Peyer's patch (tissue), 4 donors: ENCODE measurements at places on chromosomes 4 and X. TPM values are rescaled to one million over a fixed set of nuclear protein-coding genes. Genes with fewer than 3 reads are reported as not detected.

- H3K36me3 ChIP-seq, result no peaks in the 10 kb centered on the region
- peak; percentile 20 for DNase-seq
- no peaks in the 10 kb centered on the region for H3K4me1 ChIP-seq
- no peaks in the 10 kb centered on the region for H3K27me3 ChIP-seq
- H3K27ac ChIP-seq, result no peak overlapping the region
Measured at GRCh38 chr4:8558080-8558960, 21.9 kb upstream of the GPR78 start.

CXXC4 gene
- total RNA-seq, result 5.0 TPM

- no peaks in the 10 kb centered on the region for H3K4me1 ChIP-seq
- H3K36me3 ChIP-seq, result no peaks in the 10 kb centered on the region
- no peak overlapping the region for H3K4me3 ChIP-seq
- H3K27me3 ChIP-seq, result no peaks in the 10 kb centered on the region
- H3K27ac ChIP-seq, result no peak overlapping the region
Measured at GRCh38 chrX:124005228-124005627, 43.7 kb downstream of the STAG2 start.

POF1B gene
- total RNA-seq, result 59.4 TPM

- no peaks in the 10 kb centered on the region for H3K27me3 ChIP-seq
- no peak overlapping the region for H3K27ac ChIP-seq
- no peaks in the 10 kb centered on the region for H3K4me1 ChIP-seq
- no peak overlapping the region for H3K4me3 ChIP-seq
- no peak for DNase-seq
- no peaks in the 10 kb centered on the region for H3K36me3 ChIP-seq
Measured at GRCh38 chr4:94887027-94887426, 129.3 kb downstream of the BMPR1B start.

DNA sequence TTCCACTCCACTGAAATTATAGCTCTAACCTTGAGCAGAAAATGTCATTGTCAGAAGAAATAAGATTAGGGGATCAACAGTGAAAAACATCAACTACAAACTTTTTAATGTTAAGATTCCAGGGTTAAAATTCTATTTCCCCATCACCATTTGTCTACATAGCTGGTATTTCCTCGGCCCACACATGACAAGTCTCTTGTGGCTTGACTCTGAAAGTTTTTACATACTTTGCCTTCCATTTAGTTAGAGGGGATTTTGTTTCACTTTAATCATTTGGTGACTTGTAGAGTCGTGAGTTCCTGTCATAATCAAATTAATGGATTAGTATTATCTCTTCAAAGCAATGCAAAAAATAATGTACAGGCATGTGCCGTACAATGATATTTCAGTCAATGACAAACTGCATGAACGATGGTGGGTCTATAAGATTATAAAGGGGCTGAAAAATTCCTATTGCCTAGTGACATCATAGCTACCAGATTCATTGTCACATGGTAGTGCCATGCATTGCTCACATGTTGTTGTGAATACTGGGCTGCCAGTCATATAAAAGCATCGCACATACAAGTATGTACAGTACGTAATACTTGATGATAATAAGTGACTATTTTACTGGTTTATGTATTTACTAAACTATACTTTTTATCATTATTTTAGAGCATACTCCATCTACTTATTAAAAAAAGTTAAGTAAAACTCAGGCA is 72.0 kb downstream of the ING2 start:
- H3K27ac ChIP-seq, result no peak overlapping the region
- no peak overlapping the region for H3K4me3 ChIP-seq
- H3K4me1 ChIP-seq, result no peaks in the 10 kb centered on the region
- no peaks in the 10 kb centered on the region for H3K36me3 ChIP-seq
- no peaks in the 10 kb centered on the region for H3K27me3 ChIP-seq

DNA sequence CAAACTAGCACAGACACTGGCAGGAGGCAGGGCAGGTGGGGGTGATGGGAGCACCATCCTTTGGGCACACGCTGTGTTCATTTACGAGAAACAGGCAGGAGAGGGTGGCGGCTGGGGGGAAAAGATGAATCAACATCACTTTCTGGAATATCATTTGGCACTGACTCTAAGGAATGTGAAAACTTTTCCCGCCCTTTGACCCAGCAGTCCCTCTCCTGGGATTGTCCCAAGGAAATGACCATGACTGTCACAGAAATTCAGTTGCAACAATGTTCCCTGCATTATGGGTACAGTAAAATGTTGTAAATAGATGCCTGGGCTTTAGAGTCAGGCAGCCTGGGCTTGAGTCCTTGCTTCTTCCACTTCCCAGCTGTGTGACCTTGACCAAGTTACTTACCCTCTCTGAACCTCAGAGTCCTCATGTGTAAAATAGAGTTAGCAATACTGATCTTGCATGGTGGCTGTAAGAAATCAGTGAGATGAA is 58.6 kb downstream of the ABLIM2 start:
- H3K4me1 ChIP-seq, result no peaks in the 10 kb centered on the region
- H3K4me3 ChIP-seq, result no peak overlapping the region
- H3K27me3 ChIP-seq, result no peaks in the 10 kb centered on the region
- H3K36me3 ChIP-seq, result no peaks in the 10 kb centered on the region
- no peak overlapping the region for H3K27ac ChIP-seq

GLUD2 gene
- 2.9 TPM for total RNA-seq

GCNA gene
- total RNA-seq, result 3.2 TPM

DNA sequence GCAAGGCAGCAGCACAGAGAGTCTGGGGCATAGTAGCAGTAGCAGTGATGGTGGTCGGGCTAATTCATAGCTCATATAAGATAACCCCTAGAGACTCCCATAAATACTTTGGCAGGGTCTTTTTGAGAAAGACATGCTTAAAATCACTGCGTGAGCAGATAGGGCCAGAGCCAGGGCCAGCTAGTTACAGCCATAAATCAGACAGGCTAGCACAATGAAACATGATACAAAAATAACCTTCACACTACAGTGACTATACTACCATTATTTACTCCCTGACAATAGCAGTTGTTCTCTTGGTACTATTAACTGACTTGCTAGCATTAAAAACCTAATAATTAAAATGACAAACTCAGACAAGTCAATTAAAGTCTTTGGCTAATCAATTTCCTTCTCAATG is 295.9 kb downstream of the SMARCA1 start:
- no peaks in the 10 kb centered on the region for H3K27me3 ChIP-seq
- H3K4me1 ChIP-seq, result no peaks in the 10 kb centered on the region
- no peak for DNase-seq
- no peak overlapping the region for H3K4me3 ChIP-seq
- no peaks in the 10 kb centered on the region for H3K36me3 ChIP-seq

GRCh38 chr4:35252071-35252470 is 992.2 kb downstream of the ARAP2 start:
- DNase-seq, result no peak
- no peak overlapping the region for H3K4me3 ChIP-seq
- H3K36me3 ChIP-seq, result no peaks in the 10 kb centered on the region
- no peaks in the 10 kb centered on the region for H3K4me1 ChIP-seq

ELF4 gene
- 44.8 TPM for total RNA-seq

- H3K27me3 ChIP-seq, result no peaks in the 10 kb centered on the region
- no peak overlapping the region for H3K4me3 ChIP-seq
- no peaks in the 10 kb centered on the region for H3K36me3 ChIP-seq
Measured at GRCh38 chrX:68915778-68916177, 87.0 kb downstream of the EFNB1 start.

- H3K4me3 ChIP-seq, result no peak overlapping the region
- no peak for DNase-seq
- no peaks in the 10 kb centered on the region for H3K27me3 ChIP-seq
Measured at GRCh38 chr4:138494116-138494515, 252.0 kb upstream of the SLC7A11 start.

DNA sequence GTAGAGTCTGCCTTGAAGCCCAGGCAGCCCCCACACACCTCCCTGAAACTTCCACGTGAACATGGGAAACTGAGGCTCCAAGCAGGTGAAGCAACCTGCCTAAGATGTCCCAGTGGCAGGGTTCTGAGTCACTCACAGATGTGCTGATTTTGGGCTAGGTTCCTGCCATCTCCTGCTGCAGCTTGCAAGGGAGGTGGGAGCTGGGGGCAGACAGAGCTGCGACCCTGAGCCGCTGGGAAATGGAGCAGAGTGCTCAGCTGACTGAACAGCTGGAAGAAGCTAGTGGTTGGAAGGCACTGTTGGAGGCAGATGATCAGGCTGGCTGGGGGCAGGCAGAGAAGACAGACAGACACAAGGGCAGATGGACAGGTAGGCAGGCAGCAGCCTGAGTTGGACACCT is 3.6 kb upstream of the FATE1 start:
- H3K4me1 ChIP-seq, result no peaks in the 10 kb centered on the region
- H3K4me3 ChIP-seq, result no peak overlapping the region
- no peaks in the 10 kb centered on the region for H3K36me3 ChIP-seq
- no peaks in the 10 kb centered on the region for H3K27me3 ChIP-seq
- no peak overlapping the region for H3K27ac ChIP-seq

DNA sequence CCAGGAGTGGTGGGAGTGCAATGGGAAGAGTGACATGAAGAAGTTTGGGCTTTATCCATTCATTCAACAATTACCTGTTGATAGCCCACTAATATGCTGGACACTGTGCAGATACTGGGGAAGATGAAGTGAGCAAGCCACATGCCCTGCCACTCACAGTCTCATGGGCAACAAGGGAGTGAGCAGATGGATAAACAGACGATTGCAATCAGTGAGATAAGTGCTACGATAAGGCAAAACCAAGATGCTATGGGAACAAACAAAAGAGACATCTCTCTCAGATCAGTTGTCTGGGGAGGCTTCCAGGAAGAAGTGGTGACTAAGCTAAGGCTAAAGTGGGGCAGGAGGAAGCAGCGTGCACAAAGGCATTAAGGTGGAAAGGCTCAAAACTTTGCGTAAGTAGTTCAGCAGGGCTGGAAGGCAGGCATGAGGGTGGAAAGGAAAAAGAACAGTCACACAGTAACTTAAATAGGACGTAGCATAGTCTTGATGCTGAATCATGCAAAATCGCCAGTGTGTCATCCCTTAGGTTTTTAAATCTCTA is 31.7 kb downstream of the GAB3 start:
- no peak for DNase-seq
- no peak overlapping the region for H3K27ac ChIP-seq
- H3K36me3 ChIP-seq, result no peaks in the 10 kb centered on the region
- H3K4me1 ChIP-seq, result no peaks in the 10 kb centered on the region
- no peaks in the 10 kb centered on the region for H3K27me3 ChIP-seq

GRCh38 chr4:8374851-8375649 is 65.5 kb downstream of the ACOX3 start:
- H3K4me1 ChIP-seq, result no peaks in the 10 kb centered on the region
- no peaks in the 10 kb centered on the region for H3K27me3 ChIP-seq
- no peak overlapping the region for H3K27ac ChIP-seq

MAP9 gene
- 0.18 TPM for total RNA-seq

GRCh38 chr4:48653217-48654014 is 126.7 kb downstream of the FRYL start:
- peaks cover 16% of the 10 kb centered on the region for H3K4me1 ChIP-seq
- H3K27ac ChIP-seq, result peak overlapping the region; percentile 4
- H3K36me3 ChIP-seq, result no peaks in the 10 kb centered on the region
- no peak overlapping the region for H3K4me3 ChIP-seq
- DNase-seq, result no peak

VCX3A gene
- not detected for total RNA-seq

DNA sequence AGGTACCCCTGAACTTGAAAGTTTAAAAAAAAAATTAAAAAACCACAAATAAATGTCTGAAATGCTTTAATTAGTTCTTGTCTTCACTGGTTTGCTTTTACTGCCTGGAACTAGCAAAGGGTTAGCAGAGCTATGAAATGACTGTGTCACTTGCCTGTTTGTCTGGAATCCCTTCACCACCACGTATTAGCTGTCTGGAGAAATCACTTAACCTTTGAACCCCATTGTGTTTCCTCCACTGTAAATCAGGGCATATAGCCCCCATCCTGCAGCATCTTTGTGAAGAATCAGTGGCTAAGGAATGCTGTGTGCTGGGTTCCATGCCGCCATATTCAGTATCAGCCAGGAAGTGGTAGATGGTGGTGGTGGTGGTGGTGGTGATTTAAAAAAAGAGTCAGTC is 6.3 kb downstream of the CYTL1 start:
- no peak for DNase-seq
- no peak overlapping the region for H3K27ac ChIP-seq
- H3K4me1 ChIP-seq, result no peaks in the 10 kb centered on the region
- H3K36me3 ChIP-seq, result no peaks in the 10 kb centered on the region
- H3K27me3 ChIP-seq, result no peaks in the 10 kb centered on the region

DNA sequence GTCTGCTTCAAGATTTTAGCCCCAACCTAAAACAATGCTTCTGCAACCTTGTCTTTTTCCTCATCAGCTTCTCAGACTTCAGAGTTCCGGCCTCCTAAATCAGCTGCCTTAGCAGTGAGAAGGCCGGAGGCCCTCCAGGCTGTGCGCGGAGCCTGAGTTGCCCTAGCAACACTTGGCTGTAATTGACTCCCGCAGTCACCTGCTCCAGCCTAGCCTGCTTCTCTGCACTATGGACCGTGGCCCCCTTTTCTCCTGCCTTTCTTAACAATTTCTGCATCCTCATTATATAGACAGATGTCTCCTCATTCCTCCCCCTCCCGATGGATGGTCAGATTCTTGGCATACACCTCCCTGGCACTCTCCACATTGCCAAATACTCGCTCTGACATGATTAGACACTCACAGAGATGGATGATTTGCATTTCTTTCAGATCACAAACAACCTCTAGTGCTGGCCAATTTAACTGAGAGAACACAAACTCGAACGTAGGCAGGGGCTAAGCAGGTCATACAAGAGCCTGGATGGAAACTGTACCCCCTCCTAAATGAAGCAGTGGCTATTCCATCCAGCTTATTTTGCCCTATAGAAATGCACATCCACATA is 9.5 kb upstream of the HUWE1 start:
- H3K27me3 ChIP-seq, result no peaks in the 10 kb centered on the region
- no peaks in the 10 kb centered on the region for H3K36me3 ChIP-seq
- H3K27ac ChIP-seq, result no peak overlapping the region
- H3K4me1 ChIP-seq, result no peaks in the 10 kb centered on the region
- H3K4me3 ChIP-seq, result no peak overlapping the region

DNA sequence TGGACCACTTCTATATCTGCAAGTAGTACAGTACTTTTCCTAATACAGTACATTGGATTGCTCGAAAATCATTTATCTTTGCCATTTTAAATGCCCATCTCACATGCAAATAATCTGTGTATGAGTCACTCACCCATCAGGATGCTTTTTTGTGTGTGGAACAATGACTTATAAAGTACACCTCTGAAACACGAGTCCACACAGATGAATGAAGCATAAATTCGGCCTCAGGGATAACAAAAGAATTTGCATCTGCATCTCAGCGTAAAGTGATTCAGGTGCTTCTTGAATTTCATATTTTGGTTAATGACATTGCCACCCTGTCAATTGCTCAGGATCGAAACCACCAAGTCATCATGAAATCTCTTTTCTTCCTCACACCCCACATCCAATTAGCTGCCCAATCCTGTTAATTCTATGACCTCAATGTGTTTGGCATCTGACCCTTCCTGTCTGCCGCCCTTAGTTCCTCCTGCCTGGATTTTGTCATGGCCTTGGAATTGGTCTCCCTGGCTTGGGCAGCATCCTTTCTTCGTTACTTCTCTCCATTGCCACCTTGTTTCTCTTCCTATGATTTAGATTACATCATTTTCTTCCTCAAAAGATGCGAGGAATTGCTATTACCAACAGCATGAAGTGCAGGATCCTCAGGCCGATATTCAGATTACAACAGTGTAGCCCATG is 161.6 kb upstream of the MID1 start:
- H3K36me3 ChIP-seq, result no peaks in the 10 kb centered on the region
- no peak overlapping the region for H3K4me3 ChIP-seq
- no peaks in the 10 kb centered on the region for H3K27me3 ChIP-seq
- no peak overlapping the region for H3K27ac ChIP-seq
- DNase-seq, result no peak
- no peaks in the 10 kb centered on the region for H3K4me1 ChIP-seq
